ENCODE measurements at places on chromosomes 6 and 20.

DNA sequence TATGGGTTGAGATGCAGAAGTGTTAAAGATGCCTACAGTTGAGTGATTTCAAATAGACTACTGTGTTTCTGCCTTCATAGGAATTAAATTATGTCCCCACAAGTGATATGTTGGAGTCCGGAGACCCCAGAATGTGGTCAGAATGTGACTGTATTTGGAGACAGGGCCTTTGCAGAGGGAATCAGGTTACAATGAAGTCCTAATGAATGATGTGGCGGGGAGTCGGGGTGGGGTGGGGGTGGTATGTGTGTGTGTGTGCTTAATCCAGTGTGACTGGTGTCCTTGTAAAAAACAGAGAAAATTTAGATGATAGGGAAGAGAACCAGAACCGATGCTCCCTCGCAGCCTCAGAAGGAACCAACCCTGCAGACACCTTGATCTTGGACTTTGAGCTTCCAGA, 448.2 kb downstream of the QKI start:
- DNase-seq: no peak

GRCh38 chr6:12593771-12594529, 122.6 kb upstream of the PHACTR1 start:
- no peak for DNase-seq

DNA sequence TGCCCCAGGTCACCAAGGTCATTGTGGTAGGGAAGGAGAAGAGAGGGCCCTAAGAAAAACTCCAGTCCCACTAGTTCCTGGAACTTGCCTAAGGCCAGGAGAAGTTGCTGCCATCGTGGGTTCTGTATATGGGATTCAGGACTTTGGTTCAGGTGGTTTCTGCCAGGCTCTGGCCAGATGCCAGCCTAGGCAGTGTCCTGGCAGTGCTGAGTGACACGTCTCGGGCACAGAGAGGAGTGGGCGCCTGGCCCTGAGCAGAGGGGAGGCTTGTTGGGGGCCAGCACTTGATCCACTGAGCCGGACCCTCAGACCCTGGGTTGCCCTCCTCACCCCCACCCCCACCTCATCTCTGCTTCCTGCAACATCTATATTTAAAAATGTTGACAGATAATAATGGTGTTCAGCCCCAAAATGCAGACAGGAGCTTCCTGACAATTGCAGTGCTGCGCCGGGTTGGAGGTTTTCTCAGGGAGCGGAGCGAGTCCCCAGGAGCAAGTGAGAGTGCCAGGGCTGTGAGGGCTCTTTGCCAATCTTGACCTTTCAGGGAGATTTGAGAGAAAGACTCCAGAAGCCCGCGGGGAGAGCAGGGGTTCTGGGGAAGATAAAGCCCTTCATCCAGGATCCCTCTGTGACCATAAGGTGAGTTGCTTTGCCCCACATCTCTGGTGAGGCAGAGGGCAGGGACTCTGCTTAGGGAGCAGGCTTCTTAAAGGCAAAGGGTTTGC, 71.9 kb downstream of the PHACTR3 start:
- DNase-seq: no peak

DNA sequence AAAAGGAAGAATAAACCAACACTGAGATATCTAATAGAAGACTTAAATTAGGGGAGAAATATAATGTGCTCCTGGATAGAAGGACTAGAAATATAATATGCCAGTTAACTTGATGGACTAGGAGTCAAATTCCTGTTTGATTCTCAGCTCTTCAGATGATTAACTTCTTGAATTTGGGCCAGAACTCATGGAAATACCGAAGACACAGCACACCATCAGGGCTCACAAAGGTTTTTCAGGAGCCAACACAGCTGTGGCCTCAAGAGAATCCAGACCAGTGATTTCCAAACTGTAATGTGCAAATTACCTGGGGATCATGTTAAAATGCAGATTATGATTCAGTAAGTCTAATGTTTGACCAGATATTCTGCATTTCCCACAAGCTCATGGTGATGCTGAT, 33.8 kb upstream of the LRRC1 start:
- DNase-seq: no peak

DNA sequence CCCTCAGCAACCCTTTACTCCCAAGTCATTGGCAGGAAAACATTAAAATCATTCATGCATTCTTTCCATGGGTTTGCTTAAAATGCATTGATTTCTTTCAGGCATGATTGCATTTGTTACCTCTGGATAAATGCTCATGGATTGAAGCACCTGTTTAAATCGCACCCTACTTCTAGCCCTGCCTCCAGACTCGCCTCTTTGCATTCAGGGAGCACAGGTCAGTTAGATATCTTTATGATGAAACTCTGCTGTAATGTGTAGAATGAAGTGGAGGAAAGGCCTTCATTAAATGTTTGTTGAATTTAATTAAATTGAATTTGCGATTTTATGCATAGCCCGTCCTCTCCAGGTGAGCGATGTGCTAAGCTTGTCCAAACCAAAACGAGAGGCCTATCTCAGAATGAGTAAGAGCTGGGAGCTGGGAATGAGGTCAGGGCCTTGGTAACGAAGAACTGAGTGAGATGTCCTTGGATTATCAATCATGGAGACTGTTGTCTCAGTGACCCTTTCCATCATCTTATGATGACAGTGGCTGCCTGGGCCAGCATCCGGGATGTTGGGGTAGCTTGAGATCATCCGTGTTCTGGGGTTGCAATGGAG, 210.1 kb downstream of the SYNDIG1 start:
- no peak for DNase-seq

GRCh38 chr6:100693249-100693927, 187.7 kb downstream of the ASCC3 start:
- DNase-seq: no peak

GRCh38 chr6:136549300-136550044, 750 bp downstream of the MAP7 start:
- no peak for DNase-seq

DNA sequence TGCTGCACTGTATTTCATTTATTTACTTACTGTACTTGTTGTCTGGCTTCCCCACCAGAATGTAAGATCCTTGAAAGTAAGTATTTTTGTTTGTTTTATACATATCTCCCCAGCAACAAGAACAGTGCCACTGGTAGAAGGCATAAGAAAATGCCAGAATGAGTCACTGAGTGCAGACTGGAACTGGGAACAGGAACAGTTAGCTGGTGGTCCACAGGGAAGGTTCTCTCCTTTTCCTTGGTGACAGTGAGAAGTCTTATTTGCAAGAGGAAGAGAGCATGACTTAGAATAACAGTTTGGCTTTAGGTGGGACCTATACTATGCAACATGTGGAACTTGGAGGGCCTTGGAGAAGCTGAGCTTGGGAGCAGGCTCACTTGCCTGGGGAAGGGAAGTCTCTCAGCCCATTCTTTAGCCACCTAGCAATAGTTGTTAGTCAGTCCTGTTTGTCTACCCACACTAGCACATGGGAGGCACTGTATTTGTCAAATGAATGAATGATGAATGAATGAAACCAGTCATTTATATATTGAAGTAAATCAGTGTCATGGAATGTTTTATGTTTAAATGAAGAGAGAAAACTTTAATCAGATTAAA, 203.5 kb downstream of the KCNQ5 start:
- DNase-seq: no peak

DNA sequence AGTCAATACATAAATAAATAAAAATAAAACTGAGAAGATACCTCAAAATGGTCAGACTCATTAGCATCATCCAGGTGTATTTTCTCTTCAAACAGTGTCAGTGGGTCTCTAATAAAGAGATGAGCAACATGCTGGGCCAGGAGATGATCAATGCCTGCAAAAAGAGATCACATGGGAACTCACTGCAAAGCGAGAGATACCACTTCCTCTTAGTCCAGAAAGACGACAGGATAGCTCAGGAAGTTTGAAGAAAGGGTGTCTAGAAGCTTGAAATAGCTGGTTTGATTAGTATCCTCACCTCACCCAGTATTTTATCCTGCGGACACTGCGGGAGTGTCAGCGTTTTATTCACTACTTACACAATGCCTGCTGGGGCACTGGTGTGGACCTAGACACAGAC, 38.0 kb downstream of the GCLC start:
- no peak for DNase-seq

DNA sequence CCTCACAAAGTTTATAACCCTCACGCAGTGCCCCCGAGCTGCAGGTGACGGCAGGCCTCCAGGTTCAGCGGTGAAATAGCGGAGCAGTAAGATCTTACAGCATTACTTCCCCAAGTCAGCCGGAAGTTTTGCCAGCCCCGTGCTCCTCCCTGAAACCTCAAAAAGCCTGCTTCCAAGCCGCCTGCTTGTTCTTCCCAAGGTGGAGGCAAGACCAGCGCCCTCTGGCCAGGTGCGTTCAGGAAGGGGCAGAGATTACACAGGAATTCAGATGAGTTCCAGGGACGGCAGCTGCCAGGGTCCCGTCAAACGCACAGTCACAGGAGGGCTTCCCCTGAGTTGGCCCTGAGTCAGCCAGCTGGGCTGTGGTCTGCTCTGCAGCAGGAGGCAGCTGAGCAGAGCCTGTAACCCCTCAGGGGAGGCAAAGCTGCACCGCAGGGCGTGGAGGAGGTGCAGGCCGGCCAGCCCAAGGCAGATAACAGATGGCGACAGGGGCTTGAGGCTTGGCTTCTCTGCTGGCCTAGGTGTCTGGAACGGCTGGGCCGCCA, 124.1 kb upstream of the RPS6KA2 start:
- no peak for DNase-seq

DNA sequence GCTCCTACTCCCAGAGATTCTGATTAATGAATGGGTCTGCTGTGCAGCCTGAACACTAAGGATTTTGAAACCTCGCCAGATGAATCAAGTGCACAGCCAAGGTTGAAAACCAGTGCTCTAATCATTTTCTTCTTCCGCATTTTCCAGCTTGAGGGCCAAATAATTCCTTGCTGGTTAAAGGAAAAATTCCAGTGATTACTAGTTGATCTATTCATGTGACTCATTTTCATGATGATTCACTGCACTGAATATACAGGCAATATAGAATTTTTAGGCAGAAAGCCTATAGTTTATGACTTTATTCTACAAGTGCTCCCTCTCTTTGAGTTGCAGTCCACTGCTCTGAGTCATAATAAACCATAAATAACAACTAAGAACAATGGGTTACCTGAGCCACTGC, 80.6 kb upstream of the PROKR2 start:
- DNase-seq: no peak

- DNase-seq: no peak
These were observed 12.7 kb upstream of the MCUR1 start for GRCh38 chr6:13827032-13827431.

DNA sequence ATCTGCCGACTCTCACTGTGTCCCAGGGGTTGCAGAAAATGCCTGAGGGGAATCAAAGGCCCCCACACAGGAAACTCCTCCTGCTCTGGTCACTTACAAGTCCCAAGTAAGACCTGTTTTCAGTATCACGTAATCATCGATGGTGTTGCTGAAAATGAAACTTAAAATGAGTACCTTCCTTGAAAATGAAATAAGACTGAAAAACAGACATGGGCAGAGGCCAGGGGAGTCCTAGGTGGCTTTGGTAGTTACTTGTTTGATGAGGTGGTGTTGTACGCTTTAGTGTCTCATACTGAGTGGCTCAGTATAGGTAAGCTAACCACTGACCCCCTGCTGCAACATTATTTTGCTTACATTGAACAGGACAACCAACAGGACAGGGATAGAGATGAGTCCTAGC, 43.0 kb upstream of the SYNCRIP start:
- no peak for DNase-seq

- DNase-seq: no peak
These were observed 9.9 kb downstream of the BCL2L1 start for GRCh38 chr20:31712564-31713311.

- DNase-seq: no peak
These were observed 72.9 kb upstream of the XRN2 start for GRCh38 chr20:21230220-21230619.

- DNase-seq: peak; percentile 55
These were observed 651 bp upstream of the TAPBP start for GRCh38 chr6:33314515-33314942.

Data from stimulated activated CD8-positive, alpha-beta memory T cell treated with anti-CD3 and anti-CD28 coated beads, Interleukin-12 subunit alpha, Interleukin-12 subunit beta, amount 100 ng/mL, for 4 hours (primary cell).